Activated CD4-positive, alpha-beta T cell treated with anti-CD3 and anti-CD28 coated beads, Interleukin-2, amount 10 ng/mL, durations not matched to agents 7 days and 5 days (primary cell): ENCODE measurements at places on chromosomes 6 and 20.

- no peak for DNase-seq
Observed at GRCh38 chr6:74585753-74586152, 620.1 kb downstream of the COL12A1 start.

DNA sequence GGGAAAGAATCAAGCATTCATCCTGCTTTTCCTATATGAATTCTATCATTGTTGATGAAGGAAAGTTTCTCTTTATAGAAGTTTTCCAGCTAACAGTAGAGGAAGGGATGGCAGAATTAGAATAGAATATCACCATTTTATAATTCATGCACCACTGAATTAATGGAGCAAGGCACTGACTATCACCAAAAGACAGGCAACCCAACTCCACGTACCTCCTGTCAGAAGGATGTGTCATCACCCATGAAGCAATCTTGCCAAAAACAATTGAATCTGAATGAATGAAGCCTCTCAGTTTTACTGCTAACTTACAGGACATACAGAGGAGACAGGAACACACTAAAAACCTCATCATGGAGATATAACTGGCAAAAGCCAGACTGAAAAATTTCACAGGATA, 122.4 kb downstream of the NFATC2 start:
- DNase-seq: no peak

DNA sequence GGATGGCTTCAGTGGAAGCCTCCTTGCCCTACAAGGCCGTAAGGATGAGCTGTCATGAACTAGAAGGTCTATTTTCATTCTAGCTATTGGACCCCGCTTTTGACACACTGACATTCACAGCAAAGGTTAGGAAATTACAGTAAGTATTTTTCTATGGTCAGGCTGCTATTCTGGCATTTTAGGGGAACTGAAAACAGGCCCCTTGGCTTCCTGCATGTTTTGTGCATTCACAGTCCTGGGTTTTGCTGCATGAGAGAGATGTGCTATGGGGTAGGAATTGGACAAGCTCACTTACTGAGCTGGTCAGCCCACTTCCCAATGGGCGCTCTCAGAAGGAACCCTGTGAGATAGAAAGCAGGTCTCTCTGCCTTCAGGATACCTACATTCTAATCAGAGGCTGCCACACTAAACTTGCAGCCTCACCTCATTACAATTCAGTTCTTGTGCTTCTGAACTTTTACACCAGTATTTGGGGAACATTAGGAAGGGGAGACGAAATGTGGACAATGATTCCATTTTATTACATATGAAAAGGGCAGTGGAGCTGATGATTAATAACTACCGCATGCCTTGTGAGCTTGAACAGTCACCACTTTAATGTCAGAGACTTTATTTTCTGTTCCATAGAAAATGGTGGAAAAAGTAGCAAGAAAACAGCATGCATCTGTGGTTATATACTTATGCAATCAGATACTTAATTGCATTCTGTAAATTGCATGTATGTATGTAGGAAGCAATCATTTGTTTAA, 86.6 kb upstream of the TAB2 start:
- DNase-seq: no peak

DNA sequence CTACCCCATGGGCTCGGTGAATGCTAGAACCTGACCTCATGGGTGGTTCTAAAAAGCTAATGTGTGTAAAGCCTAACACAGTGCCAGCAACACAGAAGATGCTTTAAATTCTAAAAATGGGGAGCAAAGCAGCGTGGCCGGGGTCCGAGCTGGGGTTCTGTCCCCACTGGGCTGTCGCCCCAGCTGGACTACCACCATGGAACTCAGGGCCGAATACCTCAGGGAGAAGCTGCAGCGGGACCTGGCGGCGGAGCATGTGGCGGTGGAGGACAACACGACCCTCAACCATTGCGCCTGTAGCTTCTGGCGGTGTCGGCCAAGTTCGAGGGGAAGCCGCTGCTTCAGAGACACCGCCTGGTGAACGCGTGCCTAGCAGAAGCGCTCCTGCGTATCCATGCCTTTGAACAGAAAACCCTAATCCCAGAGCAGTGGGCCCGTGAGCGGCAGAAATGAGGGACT, 8.4 kb downstream of the SOX4 start:
- no peak for DNase-seq

- DNase-seq: no peak
Observed at GRCh38 chr6:63389191-63389844, 69.5 kb upstream of the LGSN start.

- DNase-seq: no peak
Observed at GRCh38 chr20:7967199-7967844, 27.1 kb upstream of the HAO1 start.

GRCh38 chr6:134950482-134950881, 581 bp upstream of the ALDH8A1 start:
- DNase-seq: no peak

DNA sequence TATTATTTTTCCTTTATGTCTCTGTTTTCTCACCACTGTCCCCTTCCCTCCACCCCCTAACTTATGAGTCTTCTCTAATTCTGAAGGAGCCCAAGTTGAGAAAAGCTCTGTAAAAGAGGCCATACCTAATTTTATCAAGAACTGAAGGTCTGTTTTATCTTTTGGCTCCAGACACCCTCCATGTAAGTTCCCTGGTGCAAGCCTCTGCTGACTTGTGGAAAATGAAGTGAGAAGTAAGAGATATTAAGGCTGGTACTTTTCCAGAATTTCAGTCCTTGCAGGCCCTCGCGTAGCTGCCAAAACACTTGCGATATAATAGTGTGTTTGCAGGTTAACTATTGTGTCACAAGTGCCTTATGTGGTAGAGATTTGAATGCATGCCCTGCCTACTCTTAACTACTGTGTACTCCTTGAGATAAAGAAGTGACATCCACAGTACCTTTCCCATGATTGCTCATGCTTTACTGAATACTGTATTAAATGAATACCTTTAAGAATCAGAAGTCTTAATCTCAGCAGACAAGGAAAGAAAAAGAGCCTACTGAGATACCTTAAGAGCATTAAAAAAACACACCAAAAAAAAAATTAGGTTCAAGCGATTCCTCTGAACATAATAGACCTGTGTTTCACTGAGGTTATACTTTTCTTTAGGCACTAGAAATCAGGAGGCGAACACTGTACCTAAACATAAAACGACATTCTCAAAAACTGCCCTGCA, 143.6 kb upstream of the ZNF184 start:
- no peak for DNase-seq

- no peak for DNase-seq
Observed at GRCh38 chr20:4767084-4767483, 45.4 kb downstream of the PRND start.

DNA sequence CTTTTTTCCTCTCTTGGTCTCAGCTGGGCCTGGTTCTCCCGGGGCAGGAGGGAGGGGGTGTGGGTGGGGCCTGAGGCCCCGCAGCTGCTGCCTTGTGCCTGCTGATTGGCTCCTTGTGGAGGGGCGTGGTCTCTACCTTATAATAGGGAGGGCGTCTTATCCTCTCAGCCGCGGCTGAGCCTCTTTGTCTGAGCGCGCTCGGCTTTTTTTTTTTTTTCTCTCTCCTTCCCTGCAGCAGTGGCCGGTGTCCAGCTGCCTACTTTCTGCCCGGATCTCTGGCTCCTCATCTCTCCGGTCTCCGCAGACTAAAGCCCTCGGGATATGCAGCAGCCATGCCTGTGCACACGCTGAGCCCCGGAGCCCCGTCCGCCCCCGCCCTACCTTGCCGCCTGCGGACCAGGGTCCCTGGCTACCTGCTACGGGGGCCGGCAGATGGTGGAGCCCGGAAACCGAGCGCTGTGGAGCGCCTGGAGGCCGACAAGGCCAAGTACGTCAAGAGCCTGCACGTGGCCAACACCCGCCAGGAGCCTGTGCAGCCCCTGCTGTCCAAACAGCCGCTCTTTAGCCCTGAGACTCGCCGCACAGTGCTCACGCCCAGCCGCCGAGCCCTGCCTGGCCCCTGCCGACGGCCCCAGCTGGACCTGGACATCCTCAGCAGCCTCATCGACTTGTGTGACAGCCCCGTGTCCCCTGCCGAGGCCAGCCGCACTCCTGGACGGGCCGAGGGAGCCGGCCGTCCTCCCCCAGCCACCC, 11.1 kb downstream of the FAM110A start:
- DNase-seq: peak; percentile 94

- DNase-seq: no peak
Observed at GRCh38 chr6:144353871-144354314, 68.8 kb downstream of the UTRN start.

DNA sequence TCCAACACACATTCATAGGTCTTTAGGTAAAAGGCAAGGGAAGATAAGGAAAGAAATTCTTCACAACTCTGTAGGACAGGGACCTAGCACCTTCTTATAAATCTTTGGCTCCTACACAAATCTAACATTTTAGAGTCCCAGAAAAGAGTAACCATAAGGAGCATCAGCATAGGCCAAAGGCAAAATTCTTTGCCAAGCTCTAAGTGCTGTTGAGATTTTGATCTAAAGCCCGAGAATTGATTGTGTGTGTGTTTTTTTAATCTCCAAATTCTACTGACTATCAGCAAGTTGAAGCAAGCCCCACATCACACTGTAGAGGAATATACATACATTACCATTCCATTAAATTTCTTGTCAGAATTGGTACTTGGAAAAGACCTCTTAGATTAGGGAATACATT, 233.6 kb downstream of the BTBD9 start:
- no peak for DNase-seq

GRCh38 chr6:108102965-108103364, 28.4 kb upstream of the OSTM1 start:
- no peak for DNase-seq

GRCh38 chr20:53163486-53163885, 191.3 kb downstream of the TSHZ2 start:
- DNase-seq: no peak

DNA sequence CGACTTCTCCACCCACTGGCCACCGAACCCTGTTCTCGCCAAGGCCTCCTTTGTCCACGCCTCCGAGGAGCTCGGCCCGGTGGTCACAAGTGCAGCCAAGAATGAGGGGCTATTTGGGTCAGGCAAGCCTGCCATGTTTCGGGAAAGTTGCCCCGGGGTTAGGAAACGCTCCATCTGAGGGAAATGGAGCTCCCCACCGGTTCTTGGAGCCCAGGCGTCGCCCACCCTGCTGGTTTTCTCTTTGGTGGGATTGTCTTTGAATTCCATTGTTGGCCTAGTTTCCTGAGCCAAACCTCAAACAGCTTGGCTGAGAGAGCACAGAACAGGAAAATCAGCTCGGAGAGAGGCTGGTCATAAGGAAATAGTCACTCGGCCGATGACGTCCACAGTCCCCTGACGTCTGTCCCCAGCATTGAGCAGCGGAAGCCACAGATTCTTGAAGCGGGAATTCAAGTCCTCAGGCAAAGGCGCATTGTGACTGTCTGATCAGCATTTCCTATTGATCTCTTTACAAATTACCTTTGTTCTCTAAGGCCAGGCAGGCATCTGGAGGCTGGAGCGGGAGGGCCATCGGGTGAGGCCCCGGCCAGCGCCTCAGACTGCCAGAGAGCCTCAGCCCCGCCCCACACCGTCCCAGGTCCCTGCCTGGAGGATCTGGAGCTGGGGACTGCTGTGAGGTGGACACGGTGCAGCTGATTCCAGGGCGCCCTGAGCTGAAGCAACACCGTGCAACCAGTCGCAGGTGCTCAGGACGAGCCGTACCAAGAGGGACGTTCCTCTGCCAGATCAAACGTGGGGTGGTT, 138.6 kb downstream of the DLL1 start:
- DNase-seq: no peak
